ENCODE measurements at places on chromosomes 5 and 9.

- DNase-seq: no peak
Measured at GRCh38 chr5:81759632-81760005, 8.7 kb upstream of the SSBP2 start.

- DNase-seq: no peak
Measured at GRCh38 chr5:58327289-58327688, 132.6 kb downstream of the PLK2 start.

- no peak for DNase-seq
Measured at GRCh38 chr5:42799241-42799608, 12.5 kb downstream of the SELENOP start.

DNA sequence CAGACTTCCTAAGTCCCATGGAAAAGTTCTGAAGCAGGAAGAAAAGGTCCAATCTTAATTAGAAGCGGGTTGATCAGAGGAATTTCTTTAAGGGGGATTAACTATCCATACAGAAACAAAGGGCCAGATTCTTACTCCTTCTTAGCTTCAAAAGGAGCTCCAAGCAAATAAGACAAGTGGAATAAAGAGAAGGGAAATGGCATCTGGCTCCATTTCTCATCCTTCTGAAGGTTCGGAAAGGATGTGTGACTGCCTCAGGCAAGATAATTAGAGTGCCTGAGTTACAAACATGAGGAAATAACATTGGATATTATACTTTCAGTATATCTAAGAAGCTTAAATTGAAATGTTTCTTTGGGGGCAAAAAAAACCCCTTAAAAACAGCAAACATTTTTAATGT is 88.1 kb upstream of the ADAMTS19 start:
- DNase-seq: no peak

- DNase-seq: no peak
Measured at GRCh38 chr5:20476016-20476415, 488.0 kb upstream of the CDH18 start.

DNA sequence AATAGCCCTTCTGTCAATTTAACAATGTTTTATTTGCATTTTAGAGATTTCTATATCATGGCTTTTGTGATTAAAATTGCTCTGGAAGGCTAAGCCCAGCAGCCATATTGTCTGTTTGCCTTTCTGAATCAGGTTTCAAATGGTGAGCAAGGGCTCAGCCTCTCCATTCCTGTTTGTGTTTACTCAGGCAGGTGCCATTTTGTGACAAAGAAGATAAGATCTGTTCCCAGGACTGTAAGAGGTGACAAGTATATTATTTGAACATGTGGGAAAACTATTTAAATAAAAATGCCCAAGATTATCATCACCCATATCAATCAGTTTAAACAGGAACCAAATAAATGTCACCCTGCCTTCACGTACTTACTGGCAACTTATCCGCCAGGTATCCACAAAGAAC is 641.3 kb upstream of the KLF4 start:
- no peak for DNase-seq

- no peak for DNase-seq
Measured at GRCh38 chr5:125257057-125257972, 510.9 kb upstream of the ZNF608 start.

DNA sequence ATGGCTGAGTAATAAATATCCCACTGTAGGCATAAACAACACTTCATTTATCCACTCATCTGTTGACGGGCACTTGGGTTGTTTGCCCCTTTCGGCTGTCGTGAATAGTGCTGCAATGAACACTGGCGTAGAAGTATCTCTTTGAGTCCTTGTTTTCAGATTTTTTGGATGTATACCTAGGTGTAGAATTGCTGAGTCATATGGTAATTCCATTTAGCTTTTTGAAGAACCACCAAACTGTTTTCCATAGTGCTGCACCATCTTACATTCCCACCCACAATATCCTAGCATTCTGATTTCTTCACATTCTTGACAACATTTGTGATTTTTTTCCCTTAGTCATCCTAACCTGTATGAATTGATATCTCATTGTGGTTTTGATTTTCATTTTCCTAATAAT is 109.0 kb downstream of the NXNL2 start:
- no peak for DNase-seq

DNA sequence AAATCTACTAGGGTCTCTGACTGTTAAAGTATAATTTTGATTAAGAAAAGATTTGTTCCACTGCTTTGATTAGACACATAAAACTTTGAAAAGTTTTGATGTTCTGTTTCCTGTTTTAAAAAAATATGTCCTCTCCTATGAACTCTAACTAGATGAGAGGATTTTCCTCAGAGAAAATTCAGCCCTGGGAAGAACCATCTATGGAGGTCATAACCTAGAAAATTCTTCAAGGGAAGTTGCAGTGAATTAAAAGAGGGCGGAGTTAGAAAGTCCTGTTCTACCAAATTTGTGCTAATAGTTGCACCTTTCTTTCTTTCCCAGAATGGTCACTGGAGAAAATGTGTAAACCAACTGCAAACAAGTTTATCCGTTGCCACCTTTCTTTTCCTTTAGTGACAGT is 27.7 kb downstream of the PIK3R1 start:
- no peak for DNase-seq

GRCh38 chr5:122169350-122170103 is 40.2 kb downstream of the ZNF474 start:
- DNase-seq: no peak

DNA sequence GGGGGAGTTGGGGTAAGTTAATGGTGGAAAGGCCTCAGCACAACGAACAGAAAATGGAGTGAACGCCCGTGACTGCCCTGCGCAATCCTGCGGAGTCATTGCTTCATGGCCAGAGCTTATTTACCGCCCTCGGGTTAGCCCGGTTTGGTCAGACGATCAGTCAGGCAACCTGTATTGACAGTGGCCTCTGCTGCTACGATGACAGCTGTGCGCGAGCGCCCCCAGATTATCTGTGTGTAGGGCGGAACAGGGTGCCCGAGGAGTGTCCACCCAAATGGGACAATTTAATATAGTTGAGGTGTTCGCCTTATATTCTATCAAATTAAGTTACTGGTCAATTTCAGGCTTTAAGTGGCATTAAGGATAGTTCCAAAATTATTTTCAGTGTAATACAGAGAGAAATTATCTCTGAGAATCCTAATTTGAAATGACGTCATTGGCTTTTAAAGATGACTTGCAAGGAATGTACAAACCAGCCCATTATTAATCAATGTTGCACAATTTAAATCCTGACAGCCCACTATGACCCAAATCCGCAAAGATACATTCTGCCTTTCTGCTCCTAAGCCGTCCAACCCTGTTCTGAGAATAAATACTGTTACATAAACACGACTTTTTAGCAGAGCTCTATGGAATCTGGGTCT is 879 bp upstream of the UBQLN1 start:
- peak; percentile 33 for DNase-seq

Data from stimulated activated CD8-positive, alpha-beta memory T cell treated with anti-CD3 and anti-CD28 coated beads, Interleukin-7, amount 100 ng/mL, for 24 hours (primary cell).